SJSA1 (cell line): ENCODE measurements at places on chromosomes 7 and 10. TPM values are rescaled to one million over a fixed set of nuclear protein-coding genes. Genes with fewer than 3 reads are reported as not detected.

DNA sequence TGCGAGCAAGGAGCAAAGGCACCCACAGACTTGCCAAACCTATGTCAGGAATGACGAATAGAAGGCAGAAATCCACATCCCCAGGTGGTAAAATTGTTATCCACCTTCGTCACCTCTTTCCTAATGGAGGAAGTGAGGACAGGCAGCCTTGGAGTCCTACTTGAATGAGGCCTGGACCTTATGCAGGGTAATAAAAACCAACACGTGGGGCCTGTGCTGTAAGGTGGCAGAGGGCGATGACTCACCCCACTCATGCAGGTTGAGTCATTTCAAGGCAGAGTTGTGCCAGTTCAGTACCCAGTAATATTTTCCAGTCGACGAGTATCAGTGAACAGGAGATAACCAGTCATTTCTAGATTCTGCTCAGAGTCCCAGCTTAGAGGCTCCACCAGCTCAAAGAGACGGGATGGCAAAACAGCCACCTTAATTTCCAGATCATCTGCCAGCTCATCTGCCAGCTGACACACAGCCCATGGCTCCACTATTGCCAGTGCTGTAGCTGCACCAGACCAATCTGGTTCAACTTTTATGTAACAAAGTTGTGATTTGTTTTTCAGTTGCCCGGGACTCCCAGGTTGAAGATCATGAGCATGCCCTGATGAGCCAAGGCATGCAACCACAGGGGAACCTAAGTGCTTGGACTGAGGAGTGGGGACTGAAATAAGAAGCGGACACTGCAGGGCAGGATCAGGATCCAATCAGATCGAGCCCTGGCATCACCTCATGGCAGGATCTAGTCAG lies 176.2 kb upstream of the ITGB1 start:
- peak; percentile 62 for DNase-seq

DNA sequence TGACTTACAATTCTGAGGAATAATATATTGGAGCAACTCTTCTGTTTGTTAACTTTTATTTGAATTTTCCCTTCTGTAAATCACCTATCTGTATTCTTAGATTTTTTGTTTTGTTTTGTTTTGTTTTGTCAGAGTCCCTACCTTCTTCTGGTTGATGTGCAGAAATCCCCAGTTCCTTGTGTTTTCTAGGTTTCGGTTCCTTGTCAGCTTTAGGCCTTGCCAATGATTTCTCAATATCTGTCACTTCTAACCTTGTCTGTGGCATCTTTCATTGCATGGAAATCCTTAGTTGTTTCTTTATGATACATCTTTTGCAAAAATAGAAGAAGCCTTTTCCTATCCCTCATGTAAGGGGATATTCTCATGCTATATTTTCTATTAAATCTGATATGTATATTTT lies 21.7 kb upstream of the ST8SIA6 start:
- no peak for DNase-seq

- DNase-seq, result no peak
Observed at GRCh38 chr10:129727495-129727894, 236.6 kb downstream of the EBF3 start.

DNA sequence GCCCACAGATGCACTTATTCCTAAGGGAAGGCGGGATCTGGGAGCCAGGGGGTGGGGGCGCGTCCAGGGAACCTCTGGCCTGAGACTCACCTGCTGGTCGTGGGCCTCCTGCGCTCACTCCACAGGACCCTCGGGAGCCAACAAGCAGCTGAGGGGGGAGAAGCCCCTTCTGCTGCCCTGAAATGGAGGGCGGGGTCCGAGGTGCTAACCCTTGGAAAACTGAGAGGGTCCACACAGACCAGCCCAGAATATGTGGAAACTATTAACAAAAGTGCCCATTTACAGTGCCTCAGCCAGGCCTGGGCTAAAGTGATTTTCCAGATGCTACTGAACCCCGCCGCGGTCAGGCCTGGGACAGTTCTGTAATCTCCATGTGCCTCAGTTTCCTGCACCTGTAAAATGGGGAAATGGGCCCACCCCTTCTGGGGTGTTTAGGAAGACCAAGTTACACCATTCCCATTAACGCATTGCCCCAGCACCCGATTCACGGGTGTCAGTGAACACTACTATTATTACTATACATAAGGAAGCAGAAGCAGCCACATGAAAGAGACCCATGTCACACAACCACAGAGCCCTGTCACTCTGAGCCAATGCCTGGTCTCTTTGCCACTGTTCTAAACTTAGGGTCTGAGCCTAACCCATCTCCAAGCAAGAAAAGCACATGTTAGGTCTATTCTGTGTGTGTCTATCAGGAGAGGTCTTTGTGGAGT lies 630 bp upstream of the VSTM4 start:
- DNase-seq, result no peak

DNA sequence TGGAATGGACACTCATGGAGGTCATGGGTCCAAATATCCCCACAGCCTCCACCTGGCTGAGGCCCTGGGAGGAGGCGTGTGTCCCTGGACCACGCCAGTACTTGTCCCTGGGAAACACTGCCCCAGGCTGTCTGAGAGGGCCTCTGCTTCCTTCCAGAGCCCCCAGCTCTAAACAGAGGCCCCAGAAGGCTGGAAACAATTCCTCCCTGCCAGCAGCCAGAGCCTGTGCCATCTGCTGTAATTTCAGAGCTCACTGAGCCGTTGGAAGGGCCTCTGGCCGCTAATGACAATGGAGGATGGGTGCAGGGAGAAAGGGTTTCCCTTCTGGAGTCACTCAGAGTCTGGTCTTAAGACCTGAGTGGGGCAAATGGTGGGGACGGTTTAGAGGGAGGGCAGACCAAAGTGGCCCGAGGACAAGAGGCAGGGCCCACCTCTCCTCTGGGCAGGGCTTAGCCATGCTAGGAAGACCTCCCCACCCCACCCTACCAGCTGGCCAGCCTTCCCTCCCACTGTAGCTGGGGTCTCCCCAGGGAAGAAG lies 7.1 kb downstream of the CHAT start:
- no peak for DNase-seq

DNA sequence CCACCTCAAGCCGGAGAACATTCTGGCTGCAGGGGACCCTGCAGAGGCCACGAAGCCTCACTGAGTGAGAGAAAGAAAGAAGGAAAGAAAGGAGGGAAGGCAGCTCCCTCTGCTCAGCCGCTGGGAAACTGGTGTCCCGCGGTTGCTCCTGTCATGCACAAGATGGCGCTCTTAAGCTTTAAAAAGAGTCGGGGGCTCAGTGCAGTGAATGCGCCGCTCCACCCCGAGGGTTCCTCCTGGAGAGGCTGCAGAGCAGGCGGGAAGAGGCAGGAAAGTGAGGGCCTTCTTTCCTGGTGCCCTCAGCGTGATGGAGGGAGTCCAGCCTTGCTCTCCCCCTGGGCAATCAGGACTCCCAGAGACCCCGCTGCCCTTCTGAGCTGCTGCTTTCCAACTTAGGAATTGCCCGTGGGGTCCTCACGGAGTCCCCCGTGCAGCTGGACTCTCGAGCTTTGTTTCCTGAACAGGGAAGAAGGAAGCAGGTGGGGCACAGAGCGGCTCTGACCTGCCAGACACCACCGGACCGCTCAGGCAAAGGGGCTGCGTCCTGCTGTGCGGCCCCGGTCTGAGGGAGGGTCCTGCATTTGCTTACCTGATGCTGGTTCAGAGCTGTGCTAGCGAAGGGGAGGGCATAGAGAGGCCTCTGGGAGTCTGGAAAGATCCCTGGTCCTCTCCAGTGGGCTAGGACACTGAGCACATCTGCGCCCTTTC lies 141.9 kb upstream of the MKI67 start:
- no peak for DNase-seq

Gene SMURF1
- 19.0 and 20.3 TPM in 2 replicates for total RNA-seq

- no peak for DNase-seq
Observed at GRCh38 chr10:92492748-92493240, 81.1 kb downstream of the IDE start.

DNA sequence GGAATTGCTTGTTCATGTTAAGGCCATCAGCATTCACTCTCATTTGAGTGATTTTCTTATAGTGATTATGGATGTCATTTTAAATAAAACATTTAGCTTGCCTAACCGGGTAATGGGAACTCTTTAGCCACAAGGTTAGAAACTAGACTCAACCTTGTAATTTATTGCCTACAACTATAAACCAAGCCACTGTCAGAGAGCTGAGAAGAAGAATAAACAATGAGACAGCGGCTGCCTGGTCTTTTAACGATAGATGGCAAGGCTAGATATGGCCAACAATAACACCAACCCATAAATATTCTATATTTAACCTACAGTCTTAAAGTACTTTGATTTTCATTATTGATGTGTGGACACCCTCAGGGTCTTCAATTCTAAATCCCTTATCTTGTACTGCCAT lies 27.8 kb upstream of the INHBA start:
- DNase-seq, result no peak

Gene ZNF804B
- total RNA-seq, result not detected in 2 replicates

Gene FEZF1
- not detected in 2 replicates for total RNA-seq

DNA sequence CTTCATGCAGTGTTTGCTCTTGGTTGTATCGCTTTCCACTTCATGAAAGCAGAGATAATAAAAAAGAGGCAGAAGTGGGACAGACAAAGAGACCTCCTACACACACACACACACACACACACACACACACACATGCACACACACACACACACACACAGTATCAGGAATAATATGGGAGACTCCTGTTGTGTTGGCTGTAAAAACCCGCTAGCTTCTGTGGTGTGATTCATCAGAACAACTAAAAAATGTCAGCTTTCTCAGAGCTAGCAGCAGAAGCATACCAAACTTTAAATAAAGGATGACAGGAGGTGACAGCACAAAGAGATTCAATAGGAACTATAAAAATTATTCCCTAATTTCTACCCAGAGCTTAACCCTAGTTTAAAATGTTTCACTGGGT lies 148.2 kb upstream of the LRRTM3 start:
- DNase-seq, result no peak

Gene CDHR3
- 0.26 TPM in 1 of 2 replicates, not detected in the other for total RNA-seq

DNA sequence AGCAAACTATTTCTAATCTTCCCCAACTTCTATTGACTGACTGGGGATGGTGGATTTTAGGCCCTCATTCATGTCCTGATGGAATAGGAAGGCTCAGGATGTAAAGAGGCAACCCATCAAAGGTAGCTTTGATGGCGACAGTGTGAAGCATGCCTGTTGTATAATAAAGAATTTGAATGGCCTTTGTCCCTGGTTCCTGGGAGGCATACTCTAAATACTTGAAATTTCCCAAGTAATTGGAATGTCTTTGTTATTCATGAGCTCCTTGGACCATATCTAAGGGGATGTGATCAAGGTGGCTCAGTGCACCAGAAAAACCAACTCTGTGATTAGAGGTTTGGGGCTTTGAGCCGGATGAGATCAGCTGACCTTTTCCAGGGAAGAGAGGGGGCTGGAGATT lies 264.5 kb upstream of the NEBL start:
- DNase-seq, result no peak
